ENCODE measurements at places on chromosomes 1 and 21.

- peak; percentile 78 for DNase-seq
These were observed at the start of gene NUDT17 for GRCh38 chr1:145845514-145846161. Gene NUDT17, plus strand, starts transcription at chr1:145845630. Its CDS starts 11 bp downstream, at chr1:145845641.

GRCh38 chr1:224510880-224511645, 76.5 kb upstream of the WDR26 start:
- DNase-seq = no peak

DNA sequence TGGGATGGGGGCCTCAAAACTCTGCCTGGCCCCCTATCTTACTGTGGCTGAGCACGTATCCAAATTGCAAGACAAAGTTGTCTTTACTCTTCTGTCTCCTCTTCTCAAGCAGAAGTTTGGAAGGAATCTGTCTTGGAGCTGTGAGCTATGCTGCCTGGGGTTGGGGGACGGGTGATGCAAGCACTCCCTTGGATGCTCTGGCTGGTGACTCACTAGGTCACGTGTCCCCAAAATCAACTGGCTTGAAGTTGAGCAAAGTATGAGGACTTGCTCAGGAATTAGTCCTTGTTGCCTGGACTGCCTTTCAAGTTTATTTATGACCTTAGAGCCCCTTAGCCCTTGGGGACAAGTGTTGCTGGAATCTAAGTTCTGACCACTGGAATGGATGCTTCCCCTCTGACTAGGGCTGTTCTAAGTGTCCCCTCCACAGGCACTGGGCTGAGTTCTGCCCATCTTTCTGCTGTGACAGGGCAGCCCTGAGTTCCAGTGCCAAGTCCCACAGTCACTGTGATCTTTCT, 269.5 kb downstream of the HHAT start:
- no peak for DNase-seq

GRCh38 chr1:228094432-228095016, 8.6 kb downstream of the C1orf35 start:
- DNase-seq = no peak

DNA sequence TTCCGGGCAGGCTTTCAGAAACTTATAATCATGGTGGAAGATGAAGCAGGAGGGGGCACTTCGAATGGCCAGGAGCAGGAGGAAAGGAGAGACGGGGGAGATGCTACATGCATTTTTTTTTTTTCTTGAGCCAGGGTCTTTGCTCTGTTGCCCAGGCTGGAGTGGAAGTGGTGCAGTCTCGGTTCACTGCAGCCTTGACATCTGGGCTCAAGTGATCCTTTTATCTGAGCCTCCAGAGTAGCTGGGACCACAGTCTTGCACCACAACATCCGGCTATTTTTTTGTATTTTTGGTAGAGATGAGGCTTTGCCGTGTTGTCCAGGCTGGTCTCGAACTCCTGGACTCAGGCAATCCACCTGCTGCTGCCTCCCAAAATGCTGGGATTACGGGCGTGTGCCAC, 61.6 kb downstream of the SELENOF start:
- DNase-seq = no peak

All from CD4-positive, alpha-beta T cell treated with Interleukin-12 subunit alpha and Interleukin-12 subunit beta, for 1 hour (primary cell).